ENCODE measurements at places on chromosomes 13 and 19.

GRCh38 chr19:38710928-38711725 is 33.1 kb downstream of the CAPN12 start:
- DNase-seq = no peak

GRCh38 chr13:65913173-65913572 is 1317.0 kb downstream of the PCDH9 start:
- no peak for DNase-seq

DNA sequence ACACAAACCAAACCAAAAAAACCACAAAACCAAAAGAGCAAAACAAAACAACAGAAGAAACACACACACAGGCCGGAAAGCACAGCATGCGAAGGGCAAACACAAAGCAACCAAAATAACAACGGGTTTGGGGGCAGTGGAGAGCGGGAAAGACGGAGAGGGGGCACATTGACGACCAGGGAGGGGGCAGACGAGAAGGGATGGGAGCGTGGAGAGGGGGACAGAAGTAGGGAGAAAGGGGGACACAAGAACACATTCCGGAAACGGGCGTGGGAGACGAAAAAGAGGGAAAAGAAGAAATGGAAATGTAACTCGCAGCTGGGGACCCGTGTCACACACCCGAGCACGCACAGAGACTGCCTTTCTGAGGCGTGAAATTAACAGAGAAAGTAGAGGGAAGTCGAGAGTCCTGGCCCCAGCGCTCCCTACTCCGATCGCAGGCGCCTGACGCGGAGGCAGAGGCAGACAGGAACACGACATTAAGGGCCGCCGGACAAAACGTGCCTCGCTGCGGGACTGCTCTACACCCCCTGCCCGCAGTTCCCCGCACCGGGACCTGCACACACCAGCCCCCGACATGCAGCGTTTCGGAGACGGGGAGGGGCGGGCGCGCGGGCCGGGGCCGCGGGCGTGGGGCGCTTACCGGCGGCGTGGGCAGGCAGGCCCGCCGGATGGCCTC is 652 bp downstream of the POU4F1 start:
- no peak for DNase-seq

GRCh38 chr19:3543150-3544057 is 4.4 kb downstream of the TEKTIP1 start:
- DNase-seq = no peak

DNA sequence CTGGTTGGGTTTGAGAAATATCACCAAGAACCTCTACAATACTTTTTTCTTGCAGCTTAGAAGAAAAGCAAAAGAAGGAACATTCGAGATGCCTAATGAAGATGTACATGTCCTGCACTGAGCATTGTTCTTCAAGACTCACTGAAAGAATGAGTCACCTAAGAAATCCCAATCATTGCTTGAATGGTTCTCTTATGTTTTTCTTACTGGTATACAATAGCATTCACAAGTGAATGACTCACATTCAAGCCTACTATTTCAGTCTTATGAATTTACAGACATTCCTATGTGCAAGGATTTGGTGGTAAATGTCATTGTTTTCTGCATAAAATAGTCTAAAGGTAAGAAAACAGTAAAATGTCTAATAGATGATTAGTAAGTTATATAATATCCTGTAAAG is 594.6 kb downstream of the PCDH9 start:
- no peak for DNase-seq

DNA sequence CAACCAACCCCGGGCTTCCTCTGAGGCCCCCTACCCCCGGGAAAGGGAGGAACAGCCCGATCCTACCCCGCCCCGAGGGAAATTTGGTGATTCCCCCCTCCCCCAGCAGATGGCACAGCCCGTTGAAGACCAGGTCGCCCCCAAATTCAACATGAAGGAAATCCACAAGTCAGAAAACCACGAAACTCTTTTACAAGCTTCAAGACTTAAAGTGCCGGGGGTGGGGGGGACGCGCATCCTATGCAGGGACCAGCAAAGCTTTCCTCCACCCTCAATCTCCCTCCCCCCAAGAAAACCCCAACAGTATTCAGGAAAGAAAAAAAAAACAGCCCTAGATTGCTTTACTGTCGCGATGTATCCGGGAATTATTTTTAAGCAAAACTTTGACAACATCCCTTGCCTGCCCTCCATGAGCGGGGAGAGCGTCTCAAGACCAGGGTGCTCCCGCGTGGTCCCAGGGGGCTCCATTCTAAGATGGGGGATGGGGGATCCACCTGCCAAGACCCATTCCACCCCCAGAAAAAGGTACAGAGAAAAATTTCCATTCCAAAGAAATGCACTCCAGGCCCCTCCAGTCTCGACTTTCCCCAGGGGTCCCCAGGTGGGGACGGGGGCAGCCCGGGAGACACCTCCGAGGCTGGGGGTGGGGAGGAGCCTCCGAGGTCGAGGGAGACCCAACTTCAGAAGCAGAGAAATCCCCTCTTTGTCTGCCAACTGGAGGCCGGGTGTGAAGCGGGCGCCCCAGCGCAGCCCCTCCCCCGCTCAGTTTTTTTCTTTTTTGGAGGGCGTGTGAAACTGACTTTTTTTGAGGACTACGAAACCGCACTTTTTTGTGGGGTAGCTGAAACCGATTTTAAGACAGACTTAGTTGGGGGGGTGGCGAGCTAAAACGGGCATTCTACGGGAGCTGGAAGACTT is 1.5 kb downstream of the TCF3 start:
- DNase-seq = no peak

GRCh38 chr13:65940720-65941119 is 1289.4 kb downstream of the PCDH9 start:
- no peak for DNase-seq

DNA sequence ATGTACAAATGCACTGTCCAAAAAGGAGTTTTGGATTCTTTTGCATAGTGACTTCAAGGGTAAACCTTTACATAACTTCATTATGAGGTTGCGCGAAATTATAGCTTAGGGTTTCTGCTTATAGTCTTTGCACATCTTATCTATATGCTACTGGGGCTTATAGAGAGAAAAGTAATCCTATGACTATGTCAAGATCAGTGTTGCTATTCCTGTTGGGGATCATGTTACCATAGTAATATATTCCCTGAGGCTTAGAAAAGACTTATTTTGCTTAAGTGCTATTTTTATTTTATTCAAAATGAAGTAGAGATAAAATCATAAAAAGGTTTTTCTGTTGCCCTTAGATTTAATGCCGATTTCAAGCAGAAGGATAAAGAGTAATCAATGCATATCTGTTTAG is 14.7 kb upstream of the POSTN start:
- no peak for DNase-seq

GRCh38 chr13:95708391-95708774 is 31.4 kb downstream of the DNAJC3 start:
- no peak for DNase-seq

Data from cortex of kidney (tissue), 1 donor.